ENCODE measurements at places on chromosomes 2 and 18. TPM values are rescaled to one million over a fixed set of nuclear protein-coding genes. Genes with fewer than 3 reads are reported as not detected.

The ASPRV1 gene
- 3.5 TPM for total RNA-seq

GRCh38 chr2:135662088-135662487 is 79.6 kb upstream of the UBXN4 start:
- DNase-seq = no peak

GRCh38 chr18:48833701-48834412 is 116.9 kb downstream of the SMAD7 start:
- DNase-seq = peak; percentile 11

The HOXD13 gene
- total RNA-seq = not detected

- peak; percentile 19 for DNase-seq
Measured at GRCh38 chr2:240397924-240398645, 37.4 kb upstream of the GPC1 start.

The DSG4 gene
- 0.55 TPM for total RNA-seq

GRCh38 chr18:3281456-3282400 is 19.8 kb downstream of the MYL12B start:
- DNase-seq = no peak

The DCC gene
- not detected for total RNA-seq

GRCh38 chr2:112143150-112143549 is 5.0 kb downstream of the FBLN7 start:
- DNase-seq = no peak

DNA sequence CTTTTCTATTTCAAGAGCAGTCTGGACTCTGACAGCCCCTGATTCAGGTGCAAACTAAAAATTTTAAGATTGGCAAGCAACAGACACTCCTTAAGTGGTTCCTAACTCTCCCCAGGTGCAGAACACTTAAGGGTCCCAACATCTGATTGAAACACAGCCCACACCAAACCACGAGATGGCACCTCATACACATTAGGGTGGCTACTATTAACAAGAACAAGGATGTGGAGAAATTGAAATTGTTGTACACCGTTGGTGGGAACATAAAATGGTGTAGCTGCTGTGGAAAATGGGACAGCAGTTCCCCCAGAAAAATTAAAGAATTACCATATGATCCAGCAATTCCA is 82.3 kb downstream of the POLR1A start:
- DNase-seq = no peak

DNA sequence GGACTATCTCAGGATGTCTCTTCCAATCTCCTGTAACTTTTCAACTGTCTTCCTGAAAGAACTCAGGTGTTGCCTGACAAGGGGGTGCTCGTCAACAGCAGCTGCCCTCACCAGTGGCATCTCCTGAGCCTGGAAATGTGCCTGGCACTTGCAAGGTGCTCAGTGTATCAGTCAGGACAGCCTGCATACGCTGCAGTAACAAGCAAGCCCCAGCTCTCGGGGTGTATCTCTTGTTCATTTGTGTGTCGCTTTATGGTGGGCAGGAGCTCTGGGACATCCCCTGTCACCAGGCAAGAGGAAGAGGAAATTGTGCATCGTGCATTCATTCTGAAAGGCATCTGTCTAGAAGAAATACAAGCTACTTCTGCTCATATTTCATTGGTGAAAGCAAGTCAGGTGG is 263.1 kb downstream of the DCDC2C start:
- DNase-seq = no peak

DNA sequence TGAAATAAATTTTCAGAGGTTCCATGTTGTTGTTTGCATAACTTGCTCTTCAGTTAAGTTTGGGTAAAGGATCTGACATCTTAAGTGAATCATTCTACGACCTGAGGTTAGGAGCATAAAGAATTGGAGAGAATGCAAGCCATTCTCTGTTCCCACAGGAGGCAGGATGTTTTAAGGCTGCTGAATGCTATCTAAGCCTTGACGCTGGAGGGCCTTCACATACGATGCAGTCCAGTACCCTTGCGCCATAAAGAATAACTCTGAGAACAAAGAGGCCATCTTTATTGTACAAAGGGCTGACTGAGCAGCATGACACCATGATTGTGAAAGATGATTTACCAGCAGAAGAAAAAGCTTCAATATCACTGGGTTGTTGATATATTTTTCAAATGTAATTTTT is 198.4 kb downstream of the NYAP2 start:
- no peak for DNase-seq

DNA sequence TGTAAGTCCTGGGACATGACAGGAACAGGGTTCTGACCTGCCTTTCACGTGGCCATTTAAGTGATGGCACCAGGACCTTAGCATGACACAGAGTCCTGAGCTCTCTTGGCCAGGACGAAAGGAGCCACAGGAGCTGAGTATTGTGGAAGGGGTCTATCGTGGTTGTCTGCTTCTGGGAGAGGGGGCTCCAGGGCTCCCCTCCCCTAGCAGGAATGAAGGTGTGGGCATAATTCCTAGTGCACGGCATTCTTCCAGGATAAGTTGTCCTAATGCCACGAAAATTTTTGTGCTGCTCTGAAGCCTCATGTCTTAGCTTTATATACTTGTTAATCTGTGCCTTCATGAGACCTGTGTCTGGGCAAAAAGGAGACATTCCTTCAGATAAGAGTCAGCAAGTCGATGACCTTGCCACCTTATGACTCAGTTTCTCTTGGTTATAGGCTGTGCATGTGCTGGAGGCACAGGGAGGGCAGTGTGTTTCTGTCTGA is 17.1 kb downstream of the GATA6 start:
- DNase-seq = peak; percentile 26

DNA sequence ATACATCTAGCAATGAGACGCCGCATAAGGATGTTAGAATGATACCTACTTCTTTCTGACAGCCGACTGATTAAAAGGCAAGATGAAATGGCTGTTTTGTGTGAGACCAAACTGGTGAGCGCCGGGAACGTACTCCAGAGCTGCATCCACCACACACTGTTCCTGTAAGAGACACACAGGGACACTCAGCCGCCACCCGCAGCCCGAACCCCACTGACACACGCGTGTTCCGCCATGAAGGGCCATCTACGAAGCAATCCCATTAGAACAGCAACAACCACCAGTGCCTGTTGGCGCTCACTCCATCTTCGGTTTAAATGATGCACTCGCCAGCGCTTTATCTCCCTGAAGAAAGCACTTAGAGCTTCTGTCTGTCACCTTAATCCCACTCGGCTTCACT is 162.3 kb downstream of the LAMA1 start:
- no peak for DNase-seq

The GREB1 gene
- total RNA-seq = 1.3 TPM

GRCh38 chr18:45285251-45285650 is 330.0 kb upstream of the SLC14A2 start:
- DNase-seq = no peak

Measured in stomach (tissue), 19 donors.